ENCODE measurements at places on chromosomes 1 and 21. TPM values are rescaled to one million over a fixed set of nuclear protein-coding genes. Genes with fewer than 3 reads are reported as not detected.

ATP13A2 gene
- total RNA-seq = 39.2 TPM

GRCh38 chr1:65946960-65947359, 154.3 kb downstream of the PDE4B start:
- no peak for DNase-seq

G0S2 gene
- 15.1 TPM for total RNA-seq

DNA sequence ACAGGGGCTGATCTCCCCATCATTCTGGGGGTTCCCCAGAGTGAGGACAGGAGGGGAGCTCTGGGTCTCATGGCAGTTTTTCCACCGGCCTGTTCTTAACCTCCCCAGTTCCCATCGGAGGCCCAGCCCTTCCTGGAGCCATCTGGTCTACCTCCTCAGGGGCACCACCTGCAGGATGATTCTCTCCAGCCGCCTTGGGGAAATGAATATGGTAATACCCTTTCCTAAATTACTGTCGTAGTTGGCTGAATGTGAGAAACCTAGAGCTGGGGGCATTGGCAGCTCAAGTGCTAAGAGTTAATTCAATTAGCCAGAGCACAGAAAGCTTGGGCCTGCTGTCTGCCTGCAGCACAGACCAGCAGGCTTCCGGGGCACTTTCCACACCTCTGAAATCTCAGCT, 64.9 kb downstream of the TAS1R2 start:
- DNase-seq = no peak
